NCI-H2171 treated with DMSO at 0.1 percent for 48 hours (cell line): ENCODE measurements at places on chromosomes 1 and 21.

DNA sequence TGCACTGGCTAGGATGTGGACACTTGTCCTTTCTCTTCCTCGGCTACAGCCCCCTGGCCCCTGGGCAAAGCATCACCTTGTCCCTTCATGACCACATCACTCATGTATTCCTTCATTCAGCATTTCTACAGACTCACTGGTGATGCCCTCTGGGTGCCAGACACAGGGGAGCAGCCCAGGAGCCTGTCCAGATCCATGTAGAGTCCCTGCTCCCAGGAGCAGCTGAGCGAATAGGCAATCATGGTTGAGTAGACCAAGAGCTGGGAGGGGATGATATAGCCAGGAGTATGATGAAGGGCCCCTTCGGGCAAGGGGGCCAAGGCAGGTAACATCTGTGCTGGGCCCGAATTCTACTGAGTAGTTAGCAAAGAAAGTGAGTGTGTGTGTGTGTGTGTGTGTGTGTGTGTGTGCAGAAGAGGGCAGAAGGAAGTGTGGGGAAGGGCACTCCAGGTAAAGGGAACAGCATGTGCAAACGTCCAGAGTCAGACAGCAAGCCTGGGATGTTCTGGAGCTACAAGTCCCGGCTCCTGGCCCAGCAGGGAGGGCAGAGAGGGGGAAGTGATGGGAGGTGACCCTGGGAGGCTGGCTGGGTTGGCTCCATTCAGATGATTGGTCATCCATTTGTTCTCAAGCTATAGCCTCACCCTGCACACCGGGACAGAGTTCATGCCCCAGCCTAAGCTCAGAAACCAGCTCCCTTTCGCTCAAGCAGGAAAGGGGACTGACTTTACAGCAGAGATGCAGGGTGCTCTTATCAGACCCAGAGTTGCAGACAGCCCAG is 21.0 kb upstream of the PIK3CD start:
- no peak for DNase-seq

DNA sequence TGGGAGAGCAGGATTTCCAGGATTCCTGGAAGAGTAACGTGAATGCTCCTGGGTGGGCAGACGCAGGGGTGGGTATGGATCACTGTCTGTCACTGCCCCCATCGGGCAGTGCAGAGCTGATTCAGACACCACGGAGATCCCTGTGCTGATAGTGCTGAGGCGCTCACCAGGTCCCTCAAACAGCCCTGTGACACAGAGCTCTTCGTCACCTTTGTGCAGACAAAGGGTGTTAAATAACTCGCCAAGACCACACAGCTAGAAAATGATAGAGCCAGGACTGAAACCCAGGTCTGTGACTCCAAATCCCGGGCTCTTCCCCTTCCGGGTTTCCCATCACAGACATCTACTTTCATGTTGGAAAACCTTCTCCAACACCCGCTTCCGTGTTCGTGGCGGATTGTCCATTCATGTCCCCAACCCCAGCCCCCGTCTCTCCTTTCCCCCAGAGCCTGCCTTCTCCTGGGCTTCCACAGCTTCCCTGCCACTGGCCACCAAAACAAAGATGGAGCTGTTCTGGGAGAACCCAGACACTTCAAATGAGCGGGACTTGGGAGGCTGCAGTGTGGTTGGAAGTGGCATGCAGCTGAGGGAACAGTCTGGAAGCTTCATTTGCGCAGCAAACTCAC is 2.6 kb downstream of the EFHD2 start:
- no peak for DNase-seq

- DNase-seq: no peak
These were observed 6.4 kb downstream of the MAP3K6 start for GRCh38 chr1:27360159-27361043.

DNA sequence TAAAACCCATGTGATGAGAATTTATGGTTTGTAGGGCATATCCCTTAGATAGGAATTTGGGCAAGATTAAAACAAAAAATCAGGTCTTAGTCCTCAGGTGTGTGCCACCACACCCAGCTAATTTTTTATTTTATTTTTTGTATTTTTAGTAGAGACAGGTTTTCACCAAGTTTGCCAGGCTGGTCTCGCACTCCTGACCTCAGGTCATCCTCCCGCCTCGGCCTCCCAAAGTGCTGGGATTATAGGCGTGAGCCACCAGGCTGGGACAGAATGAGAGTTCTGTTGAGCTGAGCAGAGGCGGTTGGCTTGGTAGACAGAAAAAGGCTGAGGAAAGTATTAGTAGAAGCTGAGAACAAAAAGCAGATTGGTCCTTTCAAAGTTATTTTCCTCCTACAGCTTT is 43.8 kb upstream of the EDARADD start:
- no peak for DNase-seq
